ENCODE measurements at places on chromosomes 12 and 14. TPM values are rescaled to one million over a fixed set of nuclear protein-coding genes. Genes with fewer than 3 reads are reported as not detected.

The RNASE2 gene
- total RNA-seq, result not detected

The OR4K15 gene
- total RNA-seq, result not detected

The MDGA2 gene
- not detected for total RNA-seq

The GLIPR1L1 gene
- not detected for total RNA-seq

The RNU7-1 gene
- not detected for total RNA-seq

The HOXC4 gene
- 2.4 TPM for total RNA-seq

The PROX2 gene
- total RNA-seq, result not detected

The P2RX2 gene
- total RNA-seq, result not detected

The SLC7A7 gene
- 24.0 TPM for total RNA-seq

The TAMALIN gene
- 0.82 TPM for total RNA-seq

The IAPP gene
- total RNA-seq, result not detected

The CPM gene
- 7.7 TPM for total RNA-seq

The NELL2 gene
- total RNA-seq, result 0.22 TPM

The MYO1H gene
- total RNA-seq, result not detected

The ASIC1 gene
- total RNA-seq, result 4.2 TPM

The CORO1C gene
- 190 TPM for total RNA-seq

The SERPINA9 gene
- total RNA-seq, result not detected

The SERPINA3 gene
- total RNA-seq, result 12.6 TPM

The LRRIQ1 gene
- 1.0 TPM for total RNA-seq

The GNB3 gene
- 1.5 TPM for total RNA-seq

The TBX5 gene
- total RNA-seq, result not detected

The LBHD2 gene
- 0.22 TPM for total RNA-seq

The CAPS2 gene
- total RNA-seq, result 1.1 TPM

The TMEM117 gene
- 2.3 TPM for total RNA-seq

The SLC25A47 gene
- not detected for total RNA-seq

The RASSF8 gene
- 6.9 TPM for total RNA-seq

The CCDC38 gene
- 0.12 TPM for total RNA-seq

The GDF3 gene
- total RNA-seq, result not detected

The CLEC1A gene
- total RNA-seq, result not detected

The RND1 gene
- 3.1 TPM for total RNA-seq

The RERGL gene
- not detected for total RNA-seq

The TBK1 gene
- total RNA-seq, result 24.6 TPM

The SERPINA10 gene
- not detected for total RNA-seq

The TAS2R13 gene
- total RNA-seq, result not detected

The FZD10 gene
- total RNA-seq, result not detected

The GAS2L3 gene
- total RNA-seq, result 9.2 TPM

The TAS2R42 gene
- total RNA-seq, result not detected

The NTS gene
- 63.5 TPM for total RNA-seq

The OR6C2 gene
- not detected for total RNA-seq

The KRT74 gene
- total RNA-seq, result not detected

The RITA1 gene
- 33.1 TPM for total RNA-seq

The ABCC9 gene
- 0.02 TPM for total RNA-seq

The SERPINA12 gene
- total RNA-seq, result not detected

The C12orf43 gene
- total RNA-seq, result 21.1 TPM

The HSP90AA1 gene
- 819 TPM for total RNA-seq

The C3AR1 gene
- not detected for total RNA-seq

The TSPAN11 gene
- total RNA-seq, result 0.10 TPM

The CLEC2B gene
- total RNA-seq, result 1.3 TPM

The CCDC184 gene
- total RNA-seq, result 2.3 TPM

The GLIPR1L2 gene
- 0.25 TPM for total RNA-seq

The LRP1 gene
- 14.8 TPM for total RNA-seq

The DENND5B gene
- 10.6 TPM for total RNA-seq

The AQP2 gene
- not detected for total RNA-seq

The TMEM253 gene
- total RNA-seq, result 0.94 TPM

The INHBC gene
- not detected for total RNA-seq

The TAS2R31 gene
- 0.27 TPM for total RNA-seq

The LMO3 gene
- not detected for total RNA-seq

Data from A549 treated with dexamethasone at 1 μM for 4 hours (cell line).